ENCODE measurements at places on chromosomes 5 and 9.

- DNase-seq: no peak
These were observed 148.0 kb downstream of the FGF1 start for GRCh38 chr5:142537938-142538337.

GRCh38 chr5:96780626-96781025, 27.1 kb downstream of the ERAP1 start:
- DNase-seq: no peak

DNA sequence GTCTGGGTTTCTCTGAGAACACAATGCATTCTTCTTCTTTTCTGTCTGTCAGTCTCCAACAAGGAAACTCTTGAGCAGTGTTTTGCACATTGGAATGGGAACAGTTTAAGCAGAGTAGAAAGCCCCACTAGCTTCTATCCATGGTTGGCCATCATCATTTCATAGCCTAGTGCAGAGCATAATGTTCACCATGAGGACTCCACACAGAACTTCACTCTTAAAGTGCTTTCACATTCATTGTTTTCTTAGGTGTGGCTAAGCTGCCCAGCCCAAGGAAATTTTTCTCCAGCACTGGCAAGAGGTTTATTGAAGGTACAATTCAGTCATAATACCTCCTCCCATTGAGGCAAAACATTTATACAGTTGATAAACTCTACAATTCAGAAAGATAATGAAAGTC, 503.0 kb upstream of the CD180 start:
- no peak for DNase-seq

DNA sequence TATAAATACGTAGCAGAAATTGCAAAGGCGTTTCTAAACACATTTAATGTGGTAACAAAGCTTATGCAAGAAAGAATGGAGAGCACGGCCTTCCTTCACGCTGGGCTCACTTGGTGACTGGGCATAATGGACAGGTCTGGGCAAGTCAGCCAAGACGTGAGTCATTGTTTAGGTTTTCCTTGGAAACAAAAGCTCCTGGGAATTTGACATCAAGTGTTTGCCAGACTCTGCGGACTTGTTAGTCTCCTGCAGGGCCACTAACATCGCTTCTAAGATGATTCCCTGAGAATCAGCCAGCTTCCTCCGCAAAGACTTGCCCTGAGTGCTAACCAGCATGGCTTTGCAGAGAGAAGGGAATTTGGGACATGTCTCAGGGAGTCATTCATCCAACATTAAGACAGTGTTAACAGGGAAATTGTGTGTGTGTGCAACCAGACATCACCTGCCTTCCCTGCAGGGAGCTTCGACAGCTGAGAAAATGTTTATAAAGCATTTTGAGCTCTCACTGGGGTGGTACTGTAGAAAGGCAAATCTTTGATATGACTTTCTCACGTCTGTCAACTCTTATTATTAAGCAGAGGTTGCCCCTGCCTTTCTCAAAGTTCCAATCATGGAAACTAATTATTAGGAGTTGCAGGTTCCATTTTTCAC, 182.5 kb downstream of the NTRK2 start:
- DNase-seq: peak; percentile 91

DNA sequence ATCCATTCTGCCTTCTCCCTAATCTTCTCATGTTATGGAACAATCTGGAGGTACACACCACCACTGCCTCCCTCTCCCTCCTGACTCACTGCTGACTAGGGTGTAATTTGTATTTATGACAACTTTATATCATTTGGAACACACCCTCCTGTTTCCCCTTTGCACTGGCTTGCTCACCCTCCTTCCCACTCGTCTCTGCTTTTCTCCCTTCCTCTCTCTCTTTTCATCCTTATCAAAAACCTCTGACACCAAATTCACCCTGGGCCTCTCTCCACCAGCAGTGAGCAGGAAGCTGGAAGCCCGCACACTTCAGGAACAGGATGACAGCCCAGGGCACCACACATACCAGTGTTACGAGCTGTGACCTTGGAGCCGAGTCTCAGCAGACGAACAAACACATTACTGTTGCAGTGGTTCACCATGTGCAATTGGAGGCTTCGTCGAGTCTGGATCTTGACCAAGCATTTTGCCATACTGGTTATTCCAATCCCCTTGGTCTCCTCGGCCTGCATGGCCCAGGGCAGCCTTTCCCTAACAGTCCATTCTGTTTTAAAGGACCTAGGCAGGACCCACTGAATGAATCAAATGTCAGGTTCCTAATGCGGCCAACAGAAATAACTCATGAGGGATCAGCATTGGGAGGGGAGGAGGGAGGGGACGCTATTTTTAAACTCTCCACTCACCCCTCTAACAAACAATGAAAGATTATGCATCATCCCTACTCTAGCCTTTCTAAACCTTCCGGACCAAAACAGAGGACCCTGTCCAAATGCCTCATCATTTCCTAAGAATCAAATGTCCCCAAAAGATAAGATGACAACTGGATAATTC, 203.9 kb upstream of the RASEF start:
- DNase-seq: no peak

DNA sequence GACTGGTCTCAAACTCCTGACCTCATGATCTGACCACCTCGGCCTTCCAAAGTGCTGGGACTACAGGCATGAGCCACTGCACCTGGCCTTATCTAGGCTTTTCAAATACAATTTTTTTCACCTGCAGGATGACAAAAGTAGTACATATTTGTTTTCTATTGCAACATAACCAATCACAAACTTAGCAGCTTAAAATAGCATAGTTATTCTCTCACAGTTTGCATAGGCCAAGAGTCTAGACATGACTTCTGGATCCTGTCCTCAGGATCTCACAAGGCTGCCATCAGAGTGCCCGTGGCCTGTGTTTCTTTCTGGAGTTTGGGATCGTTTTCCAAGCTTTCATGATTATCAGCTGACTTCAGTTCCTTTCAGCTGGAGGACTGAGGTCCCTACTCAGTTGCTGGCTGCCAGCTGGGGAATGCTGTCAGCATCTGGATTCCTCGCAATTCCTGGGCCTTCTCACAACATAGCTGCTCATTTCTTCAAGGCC, 348.9 kb downstream of the ARHGEF28 start:
- no peak for DNase-seq

- no peak for DNase-seq
These were observed 8.7 kb upstream of the ERAP1 start for GRCh38 chr5:96816411-96816939.

GRCh38 chr9:127612939-127613582, 984 bp downstream of the STXBP1 start:
- DNase-seq: peak; percentile 39

- DNase-seq: no peak
These were observed 234.9 kb downstream of the SPATA31D1 start for GRCh38 chr9:82223442-82223841.

DNA sequence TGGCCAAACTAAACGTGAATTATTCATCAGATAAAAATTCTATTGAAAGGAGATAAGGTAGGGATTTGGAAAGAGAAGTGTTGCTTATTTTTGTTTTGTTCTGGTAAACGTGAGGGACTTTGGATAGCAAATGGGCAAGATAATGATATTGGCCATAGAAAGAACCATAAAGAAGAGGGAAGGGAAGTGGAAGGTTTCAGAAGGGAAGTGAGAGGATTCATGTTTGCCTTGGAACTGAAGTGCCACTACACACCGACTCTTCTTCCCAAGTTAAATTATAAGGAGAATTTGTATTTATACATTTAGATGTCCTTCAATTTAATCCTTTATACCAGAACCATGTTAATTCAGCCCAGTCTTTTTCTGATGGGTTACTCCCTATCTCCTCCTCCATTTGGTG, 42.1 kb upstream of the TAF11L2 start:
- DNase-seq: no peak

- DNase-seq: no peak
These were observed 281.9 kb downstream of the DRD1 start for GRCh38 chr5:175162036-175162435.

DNA sequence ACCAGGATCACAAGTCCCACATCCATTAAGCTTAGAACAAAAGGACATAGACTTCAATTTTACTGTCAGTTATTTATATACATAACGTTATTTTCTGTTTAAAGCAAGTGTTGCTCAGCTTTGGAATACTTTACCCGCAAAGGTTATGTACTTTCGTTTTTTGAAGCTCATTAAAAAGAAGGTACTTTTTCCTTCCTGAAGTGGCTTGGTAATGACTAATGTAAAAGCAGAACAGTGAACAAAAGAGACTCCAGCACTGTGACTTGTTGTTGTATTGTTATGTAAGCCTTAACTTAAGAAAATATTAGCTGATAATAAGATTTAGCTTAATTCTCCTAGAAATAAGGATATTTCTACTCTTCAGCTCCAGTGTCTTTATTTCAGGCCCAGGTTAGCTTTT, 97.3 kb upstream of the SLCO6A1 start:
- no peak for DNase-seq

DNA sequence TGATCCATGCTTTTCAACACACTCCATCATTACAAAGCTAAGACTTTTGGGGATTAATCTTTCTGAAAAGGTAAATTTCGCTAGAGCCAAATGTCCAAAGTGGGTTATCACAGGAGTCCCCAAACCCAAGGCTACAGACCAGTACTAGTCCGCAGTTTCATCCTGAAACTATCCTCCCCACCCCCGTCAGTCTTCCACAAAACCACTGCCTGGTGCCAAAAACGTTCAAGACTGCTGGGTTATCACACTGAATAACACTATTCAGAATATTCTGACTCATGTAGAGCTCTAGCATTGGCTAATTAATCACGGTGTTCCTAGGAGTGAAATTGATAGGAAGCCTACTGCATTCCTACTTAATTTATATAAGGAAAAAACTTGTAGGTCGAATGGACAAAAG, 24.7 kb downstream of the ERP44 start:
- DNase-seq: no peak

DNA sequence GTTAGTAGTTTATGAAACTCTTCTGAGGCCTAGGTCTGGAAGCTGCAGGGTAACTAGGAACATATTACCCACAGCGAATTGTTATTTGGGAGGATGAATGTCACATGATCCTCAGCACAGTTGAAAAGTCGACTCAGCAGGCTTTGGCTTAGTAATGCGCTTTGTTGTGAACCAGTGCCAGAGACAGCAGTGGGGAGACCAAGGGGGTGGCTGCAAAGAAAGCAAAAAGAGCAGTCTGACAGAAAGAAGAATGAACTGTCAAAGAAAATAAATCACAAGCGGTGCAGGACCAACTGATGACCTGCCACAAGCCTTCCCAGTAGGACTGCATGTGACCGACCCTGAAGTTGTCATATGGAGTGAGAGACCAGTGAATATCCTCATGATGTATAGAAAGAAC, 170.0 kb downstream of the CCDC171 start:
- DNase-seq: no peak

DNA sequence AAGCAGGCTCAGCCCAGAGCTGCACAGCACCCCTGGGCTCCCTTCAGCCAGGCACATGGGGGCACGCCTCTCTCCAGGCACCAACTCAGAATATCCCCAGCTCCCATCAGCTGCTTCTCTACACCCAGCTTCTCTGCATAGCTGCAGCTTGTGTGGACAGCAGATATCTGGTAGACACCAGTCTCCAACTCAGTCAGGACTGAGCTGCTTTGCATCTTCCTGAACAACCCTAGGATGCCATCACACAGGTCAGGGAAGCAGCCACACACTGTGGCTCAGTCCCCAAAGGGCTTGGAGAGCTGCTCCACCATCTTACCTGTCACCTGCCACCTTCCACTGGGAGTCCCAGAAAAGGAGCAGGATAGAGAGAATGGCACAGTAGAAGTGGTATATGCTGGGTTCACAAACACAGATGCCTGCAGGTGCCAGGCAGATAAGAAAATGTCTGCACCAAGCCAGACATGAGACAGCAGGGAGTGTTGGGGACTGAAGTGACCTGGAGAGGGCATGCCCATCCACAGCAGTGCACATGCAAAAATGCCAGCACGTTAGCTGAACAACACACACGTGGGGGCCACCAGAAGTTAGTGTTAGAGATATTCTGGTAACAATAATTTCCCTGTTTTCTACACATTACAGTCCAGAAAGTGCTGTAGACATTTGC, 42.0 kb downstream of the THBS4 start:
- no peak for DNase-seq

- no peak for DNase-seq
These were observed 17.9 kb upstream of the RLN1 start for GRCh38 chr9:5357431-5358105.

DNA sequence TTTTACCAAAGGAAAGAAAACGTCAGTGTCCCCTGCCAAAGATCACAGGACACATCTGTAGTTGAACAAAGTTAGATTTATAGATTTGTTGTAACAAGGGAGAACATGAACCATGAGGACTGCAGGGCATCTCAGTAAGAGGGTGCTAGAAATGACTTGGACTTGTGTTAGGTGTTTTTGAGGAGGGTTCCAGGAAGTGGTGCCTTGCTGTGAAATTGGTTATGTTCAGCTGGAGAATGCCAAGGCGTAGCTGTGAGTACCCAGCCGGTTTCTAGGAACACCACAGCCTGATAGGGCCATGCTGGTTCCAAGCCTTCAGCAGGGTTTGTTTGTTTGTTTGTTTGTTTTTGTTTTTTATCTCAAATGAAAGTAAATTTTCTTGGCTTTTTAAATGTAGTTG, 5.3 kb downstream of the SPEF2 start:
- no peak for DNase-seq

DNA sequence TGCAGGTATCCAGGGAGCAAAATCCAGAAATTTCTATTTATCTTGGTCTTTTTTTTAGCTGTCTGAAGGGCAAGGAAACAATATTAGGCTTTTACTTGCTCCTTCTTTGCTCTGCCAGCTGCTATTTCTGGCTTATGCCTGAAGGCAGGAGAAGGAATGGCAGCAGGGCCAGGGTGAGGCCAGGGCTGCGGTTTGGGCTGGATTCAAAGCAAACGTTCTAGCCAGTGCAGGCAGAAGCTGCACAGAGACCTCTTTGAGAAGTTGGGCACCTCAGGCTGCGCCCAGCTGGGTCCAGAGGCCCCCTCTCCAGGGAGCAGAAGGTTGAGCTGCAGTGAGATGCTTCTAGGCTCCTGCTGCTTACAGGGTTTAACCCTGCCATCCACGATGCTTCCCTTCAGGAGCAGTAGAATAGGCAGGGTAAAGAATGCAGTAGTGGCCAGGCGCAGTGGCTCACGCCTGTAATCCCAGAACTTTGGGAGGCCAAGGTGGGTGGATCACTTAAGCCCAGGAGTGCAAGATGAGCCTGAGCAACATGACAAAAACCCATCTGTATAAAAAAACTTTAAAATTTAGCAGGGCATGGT, 201.2 kb downstream of the ADCY2 start:
- DNase-seq: no peak

GRCh38 chr9:18555105-18555883, 81.3 kb downstream of the ADAMTSL1 start:
- DNase-seq: no peak

DNA sequence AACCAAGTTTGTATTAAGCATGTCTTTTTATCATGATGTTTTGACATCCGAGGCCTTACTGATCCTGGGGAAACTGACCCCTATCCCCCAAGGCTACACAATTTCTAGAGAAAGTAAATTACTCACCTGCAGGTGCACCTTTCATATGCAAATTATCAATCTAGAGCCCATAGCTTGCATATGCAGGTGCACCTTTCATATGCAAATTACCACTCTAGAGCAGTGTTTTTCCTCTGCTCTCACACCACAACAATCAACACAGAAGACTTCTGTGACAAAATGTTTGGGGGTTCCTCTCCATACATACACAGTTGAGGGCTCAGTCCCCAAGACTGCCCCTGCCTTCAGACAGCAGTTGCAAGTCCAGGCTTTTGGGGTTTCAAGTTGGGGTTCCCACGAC, 203.7 kb upstream of the RORB start:
- no peak for DNase-seq

Data from fibroblast of the conjunctiva (primary cell).